ENCODE measurements at places on chromosomes 5 and 9.

- DNase-seq = no peak
Observed at GRCh38 chr5:137735555-137736284, at the start of gene KLHL3. TSS of gene KLHL3 (minus strand) at chr5:137736089. CDS start at chr5:137735646, 443 bp downstream.

DNA sequence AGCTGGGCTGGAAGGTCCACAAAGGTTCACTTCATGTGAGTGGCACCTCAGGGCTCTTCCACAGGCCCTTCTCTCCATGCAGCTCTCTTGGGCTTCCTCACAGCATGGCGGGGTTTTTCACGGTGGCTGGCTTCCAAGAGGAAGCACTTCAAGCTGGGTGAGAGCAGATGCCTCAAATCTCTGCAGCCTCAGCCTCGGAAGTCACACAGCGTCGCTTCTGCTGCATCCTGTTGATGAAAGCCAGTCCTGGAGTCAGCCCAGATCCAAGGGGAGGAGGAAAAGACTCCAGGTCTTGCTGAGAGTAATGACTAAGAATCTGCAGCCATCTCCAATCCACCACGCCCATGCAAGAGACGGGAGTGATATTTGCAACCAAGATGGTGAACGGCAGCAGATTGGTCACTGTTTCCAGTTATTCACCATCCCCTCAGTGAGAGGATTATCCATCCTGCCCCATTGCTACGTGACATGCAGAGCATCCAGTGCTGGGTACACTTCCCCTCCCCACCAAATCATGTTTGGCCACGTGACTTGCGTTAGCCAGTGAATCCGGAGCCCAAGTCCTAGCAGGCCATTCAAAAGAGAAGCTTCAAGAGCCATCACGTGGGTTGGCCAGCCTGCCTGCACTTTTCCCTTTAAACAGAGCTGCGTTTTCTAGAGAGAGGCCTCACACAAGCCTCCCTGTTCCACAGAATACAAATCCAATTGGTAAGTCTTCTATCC lies 173.9 kb downstream of the C9orf50 start:
- DNase-seq = no peak

GRCh38 chr9:92377876-92378275 lies 26.5 kb downstream of the OGN start:
- DNase-seq = no peak

GRCh38 chr5:81154725-81155124 lies 78.4 kb upstream of the CKMT2 start:
- no peak for DNase-seq

DNA sequence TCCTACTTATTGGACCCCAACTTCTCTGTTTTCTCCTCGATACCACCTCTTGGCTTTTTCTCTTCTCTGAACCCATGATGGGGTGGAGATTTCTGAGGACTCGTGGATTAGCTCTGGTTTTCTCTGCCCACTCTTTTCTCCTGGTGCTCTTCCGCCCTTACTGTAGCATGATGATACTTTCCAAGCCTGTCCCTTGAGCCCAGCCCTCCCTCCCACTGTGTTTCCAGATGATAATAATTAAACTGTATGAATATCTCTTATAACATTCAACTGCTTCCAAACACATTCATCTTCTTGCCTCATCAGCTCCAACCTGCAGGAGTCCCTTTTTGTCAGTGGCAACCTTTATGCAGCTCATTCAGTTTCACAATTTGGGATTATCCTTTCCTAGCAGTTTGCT lies 494.2 kb upstream of the KLF4 start:
- DNase-seq = no peak

GRCh38 chr9:70573308-70573707 lies 158.9 kb upstream of the KLF9 start:
- DNase-seq = no peak

DNA sequence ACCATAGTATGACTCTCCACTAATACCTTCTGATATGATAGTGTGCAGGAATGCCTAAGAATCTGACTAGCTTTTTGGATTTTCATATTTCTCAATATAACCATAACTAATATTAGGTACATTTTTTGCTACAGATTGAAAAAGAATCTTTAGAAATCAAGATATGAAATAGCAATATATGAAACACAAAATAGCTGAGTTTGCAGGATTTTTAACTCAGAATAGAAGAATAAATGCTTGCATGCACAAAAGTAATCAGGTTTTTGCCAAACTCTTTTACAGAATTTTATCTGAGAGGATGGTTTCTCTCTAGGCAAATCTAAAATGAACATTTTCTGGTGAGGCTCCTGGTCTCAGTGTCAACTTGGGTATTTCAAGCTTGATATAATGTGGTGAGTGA lies 402.6 kb downstream of the TMEM232 start:
- no peak for DNase-seq

- no peak for DNase-seq
Observed at GRCh38 chr9:21854119-21854518, 51.7 kb downstream of the MTAP start.

DNA sequence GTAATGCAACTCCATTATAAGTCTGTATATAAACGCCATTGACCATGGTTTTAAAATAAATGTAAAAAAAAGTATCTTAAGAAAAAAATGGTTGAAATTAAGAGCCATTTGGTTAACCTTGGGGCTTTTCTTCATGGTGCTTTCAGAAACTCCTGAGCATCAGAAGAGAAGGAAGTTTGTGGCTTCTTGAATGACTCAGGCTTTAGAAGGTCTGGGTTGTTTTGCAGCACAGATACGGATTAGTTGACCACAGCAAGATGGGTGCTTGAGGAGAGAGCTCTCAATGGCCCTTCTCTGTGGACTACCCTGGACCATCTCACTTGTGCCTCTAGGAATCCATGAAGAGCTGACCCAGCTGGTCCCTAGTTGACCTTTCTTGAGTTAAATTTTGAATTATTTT lies 189.5 kb downstream of the TMEM38B start:
- no peak for DNase-seq

DNA sequence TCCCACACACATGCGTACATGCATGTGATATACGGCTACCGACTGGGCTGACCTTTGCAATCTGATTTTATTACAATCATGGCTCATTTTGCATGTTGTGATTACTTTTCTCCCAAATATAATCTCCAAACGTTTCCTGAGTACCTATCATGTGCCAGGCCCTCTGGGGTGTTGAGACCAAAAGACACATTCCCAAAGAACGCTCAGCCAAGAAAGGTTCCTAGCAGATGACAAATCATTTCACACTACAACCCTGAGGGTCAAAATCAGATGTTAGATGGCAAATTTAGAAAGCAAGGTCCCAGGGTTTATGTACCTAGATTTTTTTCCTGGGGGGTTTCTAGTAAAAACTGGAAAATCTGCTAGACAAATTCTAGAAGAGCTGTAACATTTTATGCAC lies 32.4 kb upstream of the SLC25A51 start:
- no peak for DNase-seq

DNA sequence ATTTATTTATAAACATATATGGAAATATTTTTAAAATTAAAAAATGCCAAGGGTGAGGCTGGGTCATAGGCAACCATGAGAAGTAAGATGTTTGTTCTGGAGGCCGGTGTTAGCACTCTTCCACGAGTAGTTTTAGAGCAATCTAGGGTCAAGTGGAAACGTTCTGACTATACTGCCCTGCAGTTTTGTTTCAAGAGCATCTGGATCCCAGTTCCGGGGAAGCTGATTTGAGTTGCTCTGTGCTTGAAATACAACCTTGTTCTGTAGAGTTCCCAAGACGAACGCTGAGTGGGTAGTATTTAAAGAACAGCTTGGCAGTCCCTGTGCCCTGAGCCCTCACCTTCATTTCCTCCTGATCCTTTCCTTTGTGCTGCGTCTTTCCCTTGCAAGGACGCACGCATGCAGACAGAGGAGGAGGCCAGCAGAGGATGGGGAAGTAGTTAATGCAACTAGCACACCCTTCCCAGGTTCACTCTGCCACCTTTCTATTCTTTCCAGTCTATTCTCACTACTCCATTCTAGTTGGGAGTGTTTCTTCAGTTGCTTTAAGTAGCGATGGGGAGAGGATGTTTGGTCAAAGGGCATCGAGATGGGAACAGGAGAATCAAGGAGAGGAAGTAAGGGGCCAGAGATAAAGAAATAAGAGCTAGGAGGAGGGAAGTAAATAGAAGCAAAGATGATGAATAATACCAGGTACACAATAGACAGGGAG lies 68.3 kb upstream of the ZSWIM6 start:
- DNase-seq = no peak

- DNase-seq = no peak
Observed at GRCh38 chr9:122220673-122221182, 8.0 kb downstream of the LHX6 start.

GRCh38 chr5:172455511-172456061 lies 1.3 kb upstream of the SH3PXD2B start:
- no peak for DNase-seq

DNA sequence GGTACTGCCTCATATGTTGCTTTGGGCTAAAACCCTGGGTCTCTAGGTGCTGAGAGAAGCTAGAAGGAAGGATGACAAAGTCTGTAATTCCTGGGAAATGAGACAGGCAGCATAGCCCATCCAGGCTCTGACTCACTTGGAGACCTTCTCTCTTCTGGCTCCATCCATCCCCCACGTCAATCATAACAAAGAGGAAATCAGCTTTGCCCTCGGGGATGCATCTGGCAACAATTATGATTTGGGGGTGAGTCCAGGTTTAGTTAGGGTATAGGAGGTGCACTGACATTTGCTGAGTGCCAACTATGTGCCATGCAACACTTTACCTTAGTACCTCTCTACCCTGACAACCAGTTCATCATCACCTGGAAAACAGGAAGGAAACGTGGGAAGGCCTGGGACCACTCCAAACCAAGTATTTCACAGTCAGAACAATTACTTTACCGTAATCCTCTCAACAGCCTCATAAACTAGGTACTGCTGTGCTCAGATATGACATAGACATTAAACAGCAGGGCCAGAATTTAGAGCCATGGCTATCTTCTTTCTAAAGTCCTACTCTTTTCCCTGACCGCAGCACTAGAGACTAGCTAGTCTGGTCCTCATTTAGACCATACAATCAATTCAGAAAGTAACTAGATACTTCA lies 39.1 kb upstream of the GZMA start:
- DNase-seq = no peak

GRCh38 chr9:7784472-7784871 lies 15.1 kb downstream of the DMAC1 start:
- no peak for DNase-seq

DNA sequence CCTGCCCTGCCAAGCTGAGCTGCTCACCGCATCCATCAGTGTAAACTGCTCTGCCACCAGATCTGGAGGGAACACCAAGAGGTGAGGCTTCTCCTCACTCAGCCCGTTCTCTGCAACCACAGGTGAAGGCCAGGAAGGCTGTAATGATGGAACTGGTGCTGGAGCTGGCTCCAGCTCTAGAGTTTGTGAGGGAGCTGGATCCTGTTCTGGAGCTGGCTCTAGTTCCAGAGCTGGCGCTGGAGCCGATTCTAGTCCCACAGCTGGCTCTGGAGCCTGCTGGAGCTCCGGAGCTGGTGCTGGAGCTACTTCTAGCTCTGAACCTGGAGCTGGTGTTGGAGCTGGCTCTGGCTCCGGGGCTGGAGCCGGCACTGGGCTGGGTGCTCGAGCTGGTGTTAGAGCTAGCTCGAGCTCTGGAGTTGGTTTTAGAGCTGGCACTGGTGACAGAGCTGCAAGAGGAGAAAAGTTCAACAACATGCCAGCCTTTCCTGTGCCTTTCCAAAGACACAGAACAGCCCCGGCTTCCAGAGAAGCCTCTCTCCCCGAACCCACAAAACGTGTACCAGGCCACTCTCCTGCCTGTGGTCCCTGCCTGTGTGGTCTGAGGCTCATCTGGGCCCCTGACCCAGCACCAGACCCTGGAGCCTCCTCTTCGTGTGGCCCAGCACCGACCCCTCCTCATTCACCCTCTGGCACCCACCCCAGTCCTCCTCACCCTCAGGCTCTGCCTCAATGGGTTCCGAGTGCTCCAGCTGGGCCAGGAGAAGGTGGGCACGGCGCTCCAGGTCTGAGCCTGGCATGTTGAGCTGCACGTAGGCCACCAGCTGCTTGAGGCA lies 12.9 kb downstream of the RALGDS start:
- no peak for DNase-seq

GRCh38 chr5:151019331-151019730 lies 1.1 kb upstream of the GPX3 start:
- no peak for DNase-seq

DNA sequence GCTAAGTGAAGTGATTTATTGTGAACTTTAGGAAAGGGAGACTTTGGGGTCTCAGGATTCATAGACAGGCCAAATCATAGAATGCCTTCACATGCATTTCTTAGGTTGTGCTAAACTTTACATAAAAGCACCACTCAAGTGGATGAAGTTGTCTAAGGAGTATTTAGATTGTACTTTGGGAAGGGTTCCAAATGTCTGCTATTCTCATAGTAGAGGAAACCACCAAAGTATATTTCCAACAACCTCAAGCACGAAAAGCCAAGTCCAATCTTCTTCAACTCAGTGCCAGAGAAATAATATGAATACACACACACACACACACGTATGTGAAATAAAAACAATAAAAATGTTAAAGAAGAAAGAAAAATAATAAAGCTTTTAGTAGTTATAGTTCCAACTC lies 41.8 kb downstream of the ENC1 start:
- no peak for DNase-seq

- no peak for DNase-seq
Observed at GRCh38 chr9:131255676-131256197, 20.6 kb downstream of the FAM78A start.

GRCh38 chr9:94655739-94656138 lies 16.4 kb upstream of the FBP1 start:
- DNase-seq = no peak

- no peak for DNase-seq
Observed at GRCh38 chr5:77437194-77437593, 54.9 kb downstream of the WDR41 start.

- DNase-seq = no peak
Observed at GRCh38 chr5:176420972-176421544, 4.7 kb upstream of the CLTB start.

DNA sequence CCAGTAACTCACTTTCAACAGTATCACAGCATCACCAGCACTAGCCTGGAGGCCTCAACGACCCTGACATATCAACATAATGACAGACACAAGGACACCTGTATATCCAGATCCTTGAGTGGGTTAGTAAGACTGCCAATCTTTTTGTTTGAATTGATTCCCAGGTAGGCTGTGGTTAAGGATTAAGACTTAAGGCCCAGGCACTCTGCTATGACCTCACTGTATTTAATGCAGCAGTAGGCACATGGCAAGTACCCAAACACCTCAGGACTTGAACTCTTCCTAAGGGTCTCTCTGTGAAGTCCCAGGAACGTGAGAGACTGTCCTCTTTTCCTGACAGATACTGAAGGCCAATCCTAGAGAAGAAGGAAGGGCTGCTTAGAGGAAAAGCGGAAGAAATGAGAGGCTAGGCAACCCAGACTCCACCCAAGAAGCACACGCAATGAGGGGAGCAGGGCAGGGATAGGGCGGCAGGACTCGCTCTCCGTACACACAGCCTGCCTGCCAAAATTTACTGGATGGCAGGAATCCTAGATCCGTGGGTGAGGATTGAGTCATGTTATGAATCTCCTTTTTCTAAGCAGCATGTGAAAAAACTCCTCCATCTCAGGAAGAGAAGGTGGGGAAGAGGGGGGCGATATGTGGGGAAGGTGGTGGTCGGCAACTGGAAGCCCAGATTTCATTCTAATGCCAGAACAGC lies 93.4 kb downstream of the SIL1 start:
- no peak for DNase-seq

DNA sequence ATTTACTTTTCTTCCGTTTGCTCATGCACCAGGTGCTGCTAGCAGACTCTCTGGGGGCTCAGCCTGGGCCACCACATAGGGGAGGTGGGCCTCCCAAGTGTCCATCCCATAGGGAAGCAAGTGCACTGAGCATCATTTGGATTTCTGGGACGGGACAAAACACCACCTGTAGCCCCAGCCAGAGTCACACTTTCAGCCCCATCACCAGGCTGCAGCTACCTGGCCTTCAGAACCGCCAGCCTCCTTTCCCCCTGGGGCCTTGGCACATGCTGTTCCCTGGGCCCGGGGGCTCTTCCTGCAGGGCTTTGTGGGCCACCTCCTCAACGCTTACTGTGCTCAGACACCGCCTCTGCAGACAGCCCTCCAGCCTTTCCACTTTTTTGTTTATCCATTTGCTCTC lies 19.6 kb upstream of the SUSD3 start:
- no peak for DNase-seq

Data from stimulated activated CD8-positive, alpha-beta memory T cell treated with anti-CD3 and anti-CD28 coated beads, Interleukin-4, amount 100 ng/mL, for 24 hours (primary cell).